HT-29 (cell line): ENCODE measurements at places on chromosomes 5 and 9.

- DNase-seq: no peak
These were observed 164.0 kb downstream of the CARTPT start for GRCh38 chr5:71882826-71883741.

GRCh38 chr5:143315929-143316328 is 87.6 kb downstream of the NR3C1 start:
- no peak for DNase-seq

- peak; percentile 15 for DNase-seq
These were observed 117.5 kb upstream of the OR13F1 start for GRCh38 chr9:104386425-104387069.

DNA sequence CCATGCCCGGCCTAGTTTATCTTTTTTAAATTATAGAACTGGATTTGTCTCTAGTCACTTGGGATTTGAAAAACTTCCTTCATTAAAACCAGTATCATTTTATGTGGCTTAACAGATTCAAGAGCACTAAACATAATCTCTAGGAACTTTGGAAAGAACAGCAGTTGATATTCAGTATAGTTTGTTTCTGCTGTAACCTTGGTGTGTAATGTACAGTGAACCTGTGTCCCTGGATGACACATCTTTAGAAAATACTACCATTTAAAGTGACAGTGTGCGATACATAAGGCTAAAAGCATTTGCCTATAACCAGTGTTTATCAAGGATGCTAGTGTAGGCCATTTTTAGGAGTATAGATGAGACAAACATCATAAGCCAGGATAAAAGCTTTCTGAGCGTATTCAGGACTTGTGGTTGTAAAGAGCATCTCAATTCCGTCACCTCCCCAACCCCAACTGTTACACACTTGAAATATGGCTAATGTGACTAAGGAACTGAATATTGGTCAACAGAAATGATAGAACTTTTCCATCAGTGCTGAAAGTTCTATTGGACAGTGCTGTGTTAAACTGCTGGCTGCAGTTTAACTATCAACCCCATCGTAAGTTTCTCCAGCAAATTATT is 4.4 kb downstream of the SNX18 start:
- no peak for DNase-seq
